ENCODE measurements at places on chromosomes 12 and 14.

- DNase-seq, result no peak
Measured at GRCh38 chr14:85075694-85076476, 454.1 kb upstream of the FLRT2 start.

DNA sequence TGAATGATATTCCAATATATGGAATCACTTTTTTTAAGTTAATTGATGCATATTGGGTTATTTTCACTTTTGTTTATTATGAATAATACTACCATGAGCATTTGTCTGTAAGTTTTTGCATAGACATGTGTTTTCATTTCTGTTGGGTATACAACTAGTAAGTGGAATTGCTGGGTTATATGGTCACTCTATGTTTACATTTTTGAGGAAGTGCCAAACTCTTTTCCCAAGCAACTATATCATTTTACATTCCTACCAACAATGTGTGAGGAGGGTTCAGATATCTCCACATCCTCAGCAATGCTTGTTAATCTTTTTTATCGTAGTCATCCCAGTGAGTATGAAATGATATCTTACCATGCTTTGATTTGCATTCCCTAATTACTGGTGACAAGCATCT, 64.0 kb downstream of the MON2 start:
- DNase-seq, result no peak

DNA sequence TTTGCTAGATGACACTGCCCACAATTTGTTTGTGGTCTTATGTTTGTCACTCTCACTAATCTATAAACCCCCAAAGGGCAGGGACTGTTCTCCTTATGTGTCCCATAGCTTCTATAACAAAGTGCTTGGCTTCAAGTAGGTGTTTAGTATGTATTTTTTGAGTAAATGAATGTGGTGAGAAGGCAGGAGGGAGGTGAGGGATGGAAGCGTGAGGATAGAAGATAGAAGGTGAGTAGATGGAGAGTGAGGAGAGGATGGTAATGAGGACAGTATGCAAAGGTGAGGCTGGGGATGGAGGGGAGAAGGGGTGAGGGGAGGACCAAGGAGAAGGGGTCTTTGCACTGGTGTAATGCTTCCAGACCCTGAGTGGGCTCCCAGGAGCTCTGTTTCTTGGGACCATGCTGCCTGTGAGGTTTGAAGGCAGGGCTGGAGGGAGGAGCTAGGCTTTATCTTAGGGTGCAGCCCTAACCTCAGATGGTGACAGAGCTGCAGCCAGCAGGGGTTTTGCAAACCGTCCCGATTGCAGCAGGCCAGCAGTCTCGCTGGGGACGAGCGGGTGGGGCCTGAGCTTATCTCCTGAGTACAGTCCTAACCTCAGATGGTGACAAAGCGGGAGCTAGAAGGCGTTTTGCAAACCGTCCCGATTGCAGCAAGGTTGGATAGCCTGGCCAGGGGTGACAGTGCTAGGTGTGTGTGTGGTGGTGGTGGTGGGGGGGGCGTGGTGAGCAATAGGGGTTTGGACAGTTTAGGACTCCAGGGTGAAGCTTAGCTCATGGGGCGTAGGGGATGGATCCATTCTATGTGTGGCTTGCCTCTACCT, 6.5 kb downstream of the CEBPE start:
- DNase-seq, result no peak

DNA sequence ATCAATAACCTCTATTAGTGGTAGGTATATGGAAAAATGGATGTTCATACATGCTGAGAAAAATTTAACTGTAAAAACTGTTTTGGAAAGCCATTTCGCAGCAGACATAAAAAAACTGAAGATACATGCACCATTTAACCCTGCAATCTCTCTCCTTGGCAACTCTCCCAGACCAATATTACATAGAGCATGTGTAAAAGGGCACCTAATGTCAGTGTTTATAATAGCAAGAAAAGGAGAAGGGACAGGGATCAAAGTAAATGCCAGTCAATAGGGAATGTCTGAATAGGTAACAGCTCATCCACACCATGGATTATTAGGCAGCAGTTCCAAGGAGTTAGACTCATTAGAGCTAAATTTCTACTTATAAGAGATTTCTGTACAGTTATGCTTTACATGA, 77.2 kb downstream of the BTG1 start:
- DNase-seq, result no peak

DNA sequence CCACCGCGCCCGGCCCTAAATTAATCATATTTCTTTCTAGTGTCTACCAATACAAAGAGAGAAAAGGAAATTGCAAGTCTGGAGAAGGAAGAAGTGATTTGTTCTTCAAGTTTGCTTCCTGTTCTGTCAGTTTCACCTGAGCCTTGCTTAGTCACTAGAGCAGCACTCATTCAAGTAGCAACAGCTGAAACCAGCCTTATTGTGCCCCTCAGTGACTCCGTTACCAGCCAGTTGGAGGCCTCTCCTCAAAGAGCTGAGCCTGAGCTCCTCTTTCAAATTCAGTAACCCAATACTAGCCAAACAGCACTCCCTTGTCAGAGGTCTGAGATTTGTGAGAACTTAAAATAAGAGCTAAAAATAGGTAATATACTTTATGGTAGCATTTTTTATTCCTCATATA, 17.4 kb downstream of the PAWR start:
- DNase-seq, result no peak
